ENCODE measurements at places on chromosomes 6 and 20. TPM values are rescaled to one million over a fixed set of nuclear protein-coding genes. Genes with fewer than 3 reads are reported as not detected.
A peak's percentile ranks its signal among the peaks of the same experiment; 100 is the strongest.

Gene LY6G5C
- 2.0 TPM for total RNA-seq

Gene GSTA4
- total RNA-seq: 14.3 TPM

Gene BMP5
- total RNA-seq: 2.3 TPM

Gene BTN1A1
- not detected for total RNA-seq

Gene C6orf58
- total RNA-seq: not detected

DNA sequence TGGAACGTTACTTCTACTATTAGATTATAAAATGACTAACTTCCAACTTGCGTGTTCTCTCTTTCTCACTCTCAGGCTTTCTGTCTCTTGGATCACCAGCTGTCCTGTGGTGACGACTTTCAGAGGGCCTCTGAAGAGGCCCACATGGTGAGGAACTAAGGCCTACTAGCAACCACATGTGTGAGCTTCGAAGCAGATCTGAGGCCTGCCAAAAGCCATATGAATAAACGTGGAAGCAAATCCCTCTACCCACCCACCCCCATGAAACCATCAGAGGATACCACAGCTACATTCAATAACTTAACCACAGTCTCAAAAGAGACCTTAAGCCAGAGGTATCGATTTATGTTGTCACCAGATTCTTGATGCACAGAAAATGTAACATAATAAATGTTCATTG, 13.5 kb upstream of the BMP5 start:
- no peak overlapping the region for H3K4me3 ChIP-seq
- H3K36me3 ChIP-seq: no peaks in the 10 kb centered on the region
- H3K27me3 ChIP-seq: no peaks in the 10 kb centered on the region
- no peak for DNase-seq

- H3K27ac ChIP-seq: peak overlapping the region; percentile 68
- H3K27me3 ChIP-seq: no peaks in the 10 kb centered on the region
- H3K36me3 ChIP-seq: no peaks in the 10 kb centered on the region
- peaks cover 8% of the 10 kb centered on the region for H3K4me1 ChIP-seq
- DNase-seq: peak; percentile 60
Measured at GRCh38 chr6:56370127-56370540, 122.8 kb upstream of the COL21A1 start.

DNA sequence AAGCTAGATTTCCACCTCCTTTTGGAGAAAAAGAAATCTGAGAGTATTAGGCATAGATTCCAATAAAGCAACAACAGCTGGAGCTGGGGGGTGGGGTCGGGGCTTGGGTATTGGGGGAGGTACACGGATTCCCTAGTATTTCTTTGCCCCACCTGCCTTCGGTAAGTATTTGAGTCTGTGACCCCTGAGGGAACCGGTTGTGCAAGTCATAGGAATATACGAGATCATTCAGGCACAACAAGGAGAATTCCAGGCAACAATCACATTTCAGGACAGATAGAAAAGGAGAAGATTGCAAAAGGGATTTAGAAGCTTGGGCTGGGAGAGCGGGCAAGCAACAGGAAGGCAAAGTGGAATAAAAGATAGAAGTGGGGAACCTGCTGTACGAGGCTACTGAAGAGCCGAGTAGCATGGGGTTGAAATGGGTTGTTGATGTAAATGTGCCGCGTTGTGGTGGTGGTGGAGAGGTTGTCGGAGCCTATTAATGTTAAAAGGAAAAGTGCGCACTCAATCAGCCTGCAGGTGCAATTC, 148.9 kb downstream of the BCAS1 start:
- peak overlapping the region; percentile 91 for H3K27ac ChIP-seq
- H3K27me3 ChIP-seq: no peaks in the 10 kb centered on the region
- no peak for DNase-seq
- no peaks in the 10 kb centered on the region for H3K36me3 ChIP-seq

DNA sequence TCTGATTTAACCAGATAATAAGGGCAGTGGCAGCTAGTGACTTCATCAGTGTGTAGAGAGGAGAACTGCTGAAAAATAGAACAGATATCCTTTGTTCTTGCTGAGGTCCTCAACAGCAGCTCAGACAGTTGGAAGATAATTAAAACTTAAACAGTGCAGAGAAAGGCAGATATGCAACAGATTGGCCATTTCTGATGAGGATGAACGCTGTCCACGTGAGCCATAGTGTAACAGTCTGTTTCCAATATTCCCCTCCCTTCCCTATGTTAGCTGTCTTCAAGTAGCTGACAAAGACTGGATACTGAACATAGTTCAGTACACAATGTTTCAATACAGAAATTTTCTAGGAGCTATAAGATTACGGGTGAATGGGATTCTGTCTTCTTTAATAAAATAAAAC, 291.4 kb downstream of the BTBD9 start:
- H3K27ac ChIP-seq: no peak overlapping the region
- no peaks in the 10 kb centered on the region for H3K27me3 ChIP-seq
- no peak overlapping the region for H3K4me3 ChIP-seq
- no peaks in the 10 kb centered on the region for H3K36me3 ChIP-seq
- peaks cover 27% of the 10 kb centered on the region for H3K4me1 ChIP-seq

DNA sequence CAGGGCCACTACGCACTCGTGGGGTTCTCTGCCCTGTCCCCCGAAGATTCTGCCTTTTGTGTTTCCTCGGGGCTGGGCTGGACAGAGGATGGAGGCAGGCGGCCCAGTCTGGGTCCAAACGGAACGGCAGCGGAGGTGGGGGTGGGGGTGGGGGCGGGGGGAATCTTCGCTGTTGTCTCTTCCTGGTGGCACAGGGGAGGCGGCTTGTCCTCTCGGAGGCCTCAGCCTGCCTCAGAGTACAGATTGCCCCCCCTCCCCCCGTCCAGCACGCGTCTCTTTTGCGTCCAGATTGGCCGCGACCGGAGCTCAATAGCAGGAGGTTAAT, 1.4 kb upstream of the INSM1 start:
- DNase-seq: no peak
- no peak overlapping the region for H3K4me3 ChIP-seq
- H3K36me3 ChIP-seq: no peaks in the 10 kb centered on the region
- peaks cover 66% of the 10 kb centered on the region for H3K27me3 ChIP-seq

- H3K27me3 ChIP-seq: no peaks in the 10 kb centered on the region
- no peak overlapping the region for H3K4me3 ChIP-seq
- DNase-seq: no peak
- no peak overlapping the region for H3K27ac ChIP-seq
- no peaks in the 10 kb centered on the region for H3K36me3 ChIP-seq
- H3K4me1 ChIP-seq: no peaks in the 10 kb centered on the region
Measured at GRCh38 chr6:101926149-101926925, 532.8 kb downstream of the GRIK2 start.

DNA sequence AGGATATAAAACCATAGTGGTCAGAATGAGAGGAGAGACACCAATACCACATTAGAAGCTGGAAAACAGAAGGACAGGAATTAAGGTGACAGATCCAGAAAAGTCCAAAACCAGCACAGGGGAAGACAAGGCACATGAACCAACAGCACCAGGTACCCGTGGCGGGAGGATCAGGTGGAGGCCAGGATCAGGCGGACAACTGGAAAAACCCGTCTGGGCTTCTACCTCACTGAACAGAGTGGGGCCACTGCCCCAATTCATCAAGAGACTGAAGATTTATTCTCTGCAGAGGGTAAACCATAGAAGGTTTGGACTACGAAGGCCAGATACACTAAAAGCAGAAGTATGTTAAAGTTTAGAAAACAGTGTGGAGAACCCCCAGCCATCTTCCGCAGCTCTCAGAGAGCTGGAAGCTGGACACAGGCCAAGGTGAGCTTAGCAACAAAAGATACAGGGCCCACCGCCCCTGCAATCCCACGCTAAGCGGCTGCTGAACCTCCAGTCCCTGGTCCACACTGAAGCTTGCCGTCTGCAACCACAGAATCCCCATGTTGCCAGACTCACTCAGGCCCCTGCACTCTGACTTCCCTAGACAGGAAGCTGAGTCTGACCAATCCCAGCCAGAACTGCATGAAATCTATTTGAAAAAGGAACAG, 29.9 kb downstream of the ABHD12 start:
- peaks cover 5% of the 10 kb centered on the region for H3K4me1 ChIP-seq
- H3K27ac ChIP-seq: no peak overlapping the region
- DNase-seq: no peak
- no peak overlapping the region for H3K4me3 ChIP-seq

- no peak overlapping the region for H3K27ac ChIP-seq
- no peaks in the 10 kb centered on the region for H3K27me3 ChIP-seq
- no peaks in the 10 kb centered on the region for H3K36me3 ChIP-seq
- H3K4me3 ChIP-seq: no peak overlapping the region
Measured at GRCh38 chr6:147642458-147642857, 134.0 kb downstream of the SAMD5 start.

- H3K27me3 ChIP-seq: no peaks in the 10 kb centered on the region
- H3K4me1 ChIP-seq: no peaks in the 10 kb centered on the region
- no peak for DNase-seq
- H3K36me3 ChIP-seq: no peaks in the 10 kb centered on the region
- H3K4me3 ChIP-seq: no peak overlapping the region
- no peak overlapping the region for H3K27ac ChIP-seq
Measured at GRCh38 chr6:29762781-29763214, 39.6 kb downstream of the HLA-F start.

DNA sequence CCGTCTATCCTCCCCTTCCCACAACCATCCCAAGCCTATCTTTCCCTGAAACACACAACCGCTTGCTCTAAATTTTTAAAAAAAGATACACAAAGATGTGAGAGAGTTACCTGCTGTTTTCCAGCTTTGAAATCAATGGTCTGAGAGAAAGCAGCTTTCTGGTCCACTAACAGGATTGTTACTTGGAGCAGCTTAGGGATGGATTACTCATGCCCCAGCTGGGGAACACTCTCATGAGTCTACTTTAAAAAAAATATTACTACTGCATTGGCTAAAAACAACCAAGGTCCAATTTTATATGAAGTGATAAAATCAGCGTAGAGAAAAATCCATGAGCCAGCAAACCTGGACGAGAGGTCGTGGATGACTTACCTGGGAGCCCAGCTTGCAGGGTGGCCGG, 29.6 kb upstream of the FOXC1 start:
- DNase-seq: no peak
- H3K4me1 ChIP-seq: no peaks in the 10 kb centered on the region
- H3K27ac ChIP-seq: no peak overlapping the region
- H3K4me3 ChIP-seq: no peak overlapping the region
- H3K36me3 ChIP-seq: no peaks in the 10 kb centered on the region

GRCh38 chr6:10463491-10464481, 48.9 kb upstream of the TFAP2A start:
- H3K27me3 ChIP-seq: no peaks in the 10 kb centered on the region
- no peaks in the 10 kb centered on the region for H3K4me1 ChIP-seq
- H3K27ac ChIP-seq: no peak overlapping the region
- no peaks in the 10 kb centered on the region for H3K36me3 ChIP-seq
- no peak overlapping the region for H3K4me3 ChIP-seq

DNA sequence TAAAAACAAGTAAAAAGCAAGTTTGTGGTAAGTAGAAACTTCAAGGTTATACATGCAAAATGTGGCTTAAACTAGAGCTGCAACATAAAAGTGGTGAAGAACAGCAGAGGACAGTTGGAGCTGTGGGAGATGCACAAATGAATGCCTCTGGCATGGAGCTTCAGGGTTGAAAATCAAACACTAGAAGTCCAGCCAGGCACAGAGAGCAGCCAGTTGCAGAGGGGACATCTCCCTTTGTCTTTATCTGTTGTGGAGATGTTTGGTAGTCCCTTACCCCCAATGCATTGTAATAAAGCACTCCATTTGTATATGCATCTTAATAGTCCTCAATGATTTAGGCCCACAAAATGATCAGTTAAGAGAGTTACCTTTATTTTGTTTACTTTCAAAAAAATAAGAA, 73.1 kb upstream of the C20orf144 start:
- peaks cover 2% of the 10 kb centered on the region for H3K4me1 ChIP-seq
- no peak overlapping the region for H3K27ac ChIP-seq
- no peak for DNase-seq
- no peaks in the 10 kb centered on the region for H3K27me3 ChIP-seq
- H3K36me3 ChIP-seq: no peaks in the 10 kb centered on the region
- H3K4me3 ChIP-seq: no peak overlapping the region

DNA sequence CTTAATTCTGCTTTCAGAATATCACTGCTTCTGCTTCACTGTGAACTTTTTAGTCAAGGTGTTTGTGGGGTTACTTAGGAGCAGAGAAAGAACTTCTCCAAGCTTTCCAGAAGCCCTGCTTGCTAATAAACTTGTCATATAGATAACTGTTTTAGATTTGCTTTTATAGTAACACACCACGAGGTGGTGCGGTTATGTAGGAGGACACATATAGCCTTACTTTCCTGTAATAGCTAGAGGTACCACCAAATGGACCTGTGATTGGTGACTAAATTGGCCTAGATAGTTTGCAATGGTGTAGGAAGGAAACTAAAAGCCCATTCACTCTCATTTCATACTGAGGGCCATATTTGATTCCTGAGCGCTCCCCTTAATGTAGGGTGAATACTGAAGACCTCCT, 52.3 kb upstream of the BCLAF1 start:
- H3K27me3 ChIP-seq: no peaks in the 10 kb centered on the region
- no peaks in the 10 kb centered on the region for H3K4me1 ChIP-seq
- DNase-seq: no peak

GRCh38 chr6:16982807-16983206, 119.0 kb upstream of the STMND1 start:
- no peaks in the 10 kb centered on the region for H3K4me1 ChIP-seq
- no peaks in the 10 kb centered on the region for H3K36me3 ChIP-seq
- no peak for DNase-seq
- no peaks in the 10 kb centered on the region for H3K27me3 ChIP-seq
- H3K27ac ChIP-seq: no peak overlapping the region
- no peak overlapping the region for H3K4me3 ChIP-seq

DNA sequence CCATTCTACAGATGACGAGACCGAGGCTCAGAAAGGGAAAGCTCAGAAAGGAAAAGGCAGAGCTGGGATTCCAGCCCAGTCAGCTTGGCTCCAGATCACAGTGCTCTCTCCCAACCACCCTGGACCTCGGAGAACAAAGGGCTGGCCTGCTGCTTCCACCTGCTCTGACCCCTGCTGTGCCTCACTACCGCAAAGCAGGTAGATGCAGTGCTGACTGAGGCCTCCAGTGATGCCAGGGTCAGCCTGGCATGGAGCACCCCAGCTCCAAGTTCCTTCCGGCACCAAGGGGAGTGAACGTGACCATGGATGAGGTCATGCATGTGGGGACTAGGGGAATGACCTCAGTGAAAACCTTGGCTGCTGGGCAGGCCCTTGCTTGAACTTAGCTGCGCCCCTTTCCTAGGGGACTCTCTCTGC, 20.7 kb upstream of the TLDC2 start:
- no peaks in the 10 kb centered on the region for H3K27me3 ChIP-seq
- DNase-seq: peak; percentile 61
- H3K36me3 ChIP-seq: no peaks in the 10 kb centered on the region

DNA sequence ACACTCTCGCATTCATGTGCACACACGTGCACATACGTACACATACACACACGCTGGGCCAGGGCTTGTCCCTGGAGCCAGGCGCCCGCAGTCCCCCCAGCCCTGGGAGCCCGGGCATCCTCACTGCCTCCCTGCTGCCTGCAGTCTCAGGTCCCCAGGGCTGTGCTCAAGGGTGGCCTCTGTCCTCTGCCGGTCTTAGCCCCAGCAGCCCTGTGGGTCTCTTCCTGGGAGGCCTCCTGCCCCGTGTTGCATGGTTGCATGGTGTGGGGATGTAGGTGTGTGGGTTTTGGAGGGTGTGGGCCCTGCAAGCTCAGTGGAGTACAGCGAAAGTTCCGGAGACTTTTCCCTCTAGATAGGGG, 101.5 kb downstream of the TMEM242 start:
- DNase-seq: no peak
- H3K4me3 ChIP-seq: no peak overlapping the region
- H3K36me3 ChIP-seq: no peaks in the 10 kb centered on the region
- no peak overlapping the region for H3K27ac ChIP-seq
- H3K4me1 ChIP-seq: peaks cover 4% of the 10 kb centered on the region

GRCh38 chr20:49285813-49286494, 8.1 kb upstream of the ZNFX1 start:
- H3K4me1 ChIP-seq: peaks cover 12% of the 10 kb centered on the region
- no peak overlapping the region for H3K27ac ChIP-seq
- H3K36me3 ChIP-seq: peaks cover 99% of the 10 kb centered on the region
- no peak overlapping the region for H3K4me3 ChIP-seq

Measured in heart left ventricle (tissue), 16 donors.